IMR-90 (cell line): ENCODE measurements at places on chromosomes 12 and 14.

DNA sequence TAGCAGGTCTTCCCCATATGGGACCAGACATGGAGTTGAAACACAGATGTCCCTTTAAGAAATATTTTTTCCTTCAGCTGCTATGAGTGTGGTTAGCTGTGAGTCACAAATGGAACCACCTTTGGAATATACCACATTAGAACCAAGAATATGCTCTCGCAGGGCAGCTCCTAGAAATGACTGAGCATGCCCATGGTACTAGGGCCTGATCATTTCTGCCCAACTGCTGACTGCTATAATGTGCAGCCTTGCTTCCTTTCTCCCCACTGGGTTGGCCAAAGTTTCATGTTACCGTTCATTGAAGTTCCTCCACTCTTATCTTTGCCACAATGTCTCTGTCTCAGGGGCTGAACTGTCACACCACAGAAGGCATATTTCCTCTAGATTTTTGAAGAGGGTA is 1074.6 kb downstream of the FLRT2 start:
- peak; percentile 61 for DNase-seq

DNA sequence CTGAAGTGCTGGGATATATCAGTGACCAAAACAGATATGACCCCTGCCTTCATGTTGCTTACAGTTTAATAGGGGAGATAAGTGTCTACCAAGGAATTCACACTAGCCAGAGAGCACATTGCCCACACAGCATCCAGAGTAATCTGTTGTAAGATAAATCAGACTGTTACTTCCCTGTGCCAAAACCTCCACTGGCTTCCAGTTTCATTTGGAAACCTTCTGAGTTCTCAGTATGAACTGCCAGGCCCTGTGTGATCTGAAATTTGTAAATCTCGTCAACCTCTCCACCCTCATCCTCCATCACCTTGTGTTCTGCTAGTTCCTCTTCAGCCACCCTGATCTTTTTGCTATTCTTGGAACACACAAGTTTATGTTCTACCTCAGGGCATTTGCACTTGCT is 154.7 kb downstream of the ETV6 start:
- DNase-seq = no peak

DNA sequence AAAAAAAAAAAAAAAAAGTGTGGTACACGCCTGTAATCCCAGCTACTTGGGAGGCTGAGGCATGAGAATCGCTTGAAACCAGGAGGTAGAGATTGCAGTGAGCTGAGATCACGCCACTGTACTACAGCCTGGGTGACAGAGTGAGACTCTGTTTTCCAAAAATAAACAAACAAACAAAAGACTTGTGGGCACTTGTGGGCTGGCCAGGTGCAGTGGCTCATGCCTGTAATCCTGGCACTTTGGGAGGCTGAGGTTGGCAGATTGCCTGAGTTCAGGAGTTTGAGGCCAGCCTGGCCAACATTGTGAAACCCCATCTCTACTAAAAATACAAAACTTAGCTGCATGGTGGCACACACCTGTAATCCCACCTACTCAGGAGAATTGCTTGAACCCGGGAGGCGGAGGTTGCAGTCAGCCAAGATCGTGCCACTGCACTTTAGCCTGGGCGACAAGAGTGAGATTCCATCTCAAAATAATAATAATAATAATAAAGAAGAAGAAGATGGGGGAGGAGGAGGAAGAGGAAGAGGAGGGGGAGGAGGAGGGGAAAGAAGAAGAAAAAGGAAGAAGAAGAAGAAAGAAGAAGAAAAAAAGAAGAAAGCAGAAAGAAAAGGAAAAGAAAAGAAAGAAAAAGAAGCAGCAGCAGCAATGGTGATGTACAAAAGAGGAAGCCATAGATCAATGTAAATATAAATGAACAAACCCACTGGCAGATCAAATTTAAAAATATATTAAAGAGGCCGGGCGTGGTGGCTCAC is 27.9 kb upstream of the CCNT1 start:
- no peak for DNase-seq

GRCh38 chr14:73246387-73247150 is 9.3 kb downstream of the PAPLN start:
- DNase-seq = no peak

- no peak for DNase-seq
Measured at GRCh38 chr14:76640923-76641395, 120.3 kb upstream of the VASH1 start.

DNA sequence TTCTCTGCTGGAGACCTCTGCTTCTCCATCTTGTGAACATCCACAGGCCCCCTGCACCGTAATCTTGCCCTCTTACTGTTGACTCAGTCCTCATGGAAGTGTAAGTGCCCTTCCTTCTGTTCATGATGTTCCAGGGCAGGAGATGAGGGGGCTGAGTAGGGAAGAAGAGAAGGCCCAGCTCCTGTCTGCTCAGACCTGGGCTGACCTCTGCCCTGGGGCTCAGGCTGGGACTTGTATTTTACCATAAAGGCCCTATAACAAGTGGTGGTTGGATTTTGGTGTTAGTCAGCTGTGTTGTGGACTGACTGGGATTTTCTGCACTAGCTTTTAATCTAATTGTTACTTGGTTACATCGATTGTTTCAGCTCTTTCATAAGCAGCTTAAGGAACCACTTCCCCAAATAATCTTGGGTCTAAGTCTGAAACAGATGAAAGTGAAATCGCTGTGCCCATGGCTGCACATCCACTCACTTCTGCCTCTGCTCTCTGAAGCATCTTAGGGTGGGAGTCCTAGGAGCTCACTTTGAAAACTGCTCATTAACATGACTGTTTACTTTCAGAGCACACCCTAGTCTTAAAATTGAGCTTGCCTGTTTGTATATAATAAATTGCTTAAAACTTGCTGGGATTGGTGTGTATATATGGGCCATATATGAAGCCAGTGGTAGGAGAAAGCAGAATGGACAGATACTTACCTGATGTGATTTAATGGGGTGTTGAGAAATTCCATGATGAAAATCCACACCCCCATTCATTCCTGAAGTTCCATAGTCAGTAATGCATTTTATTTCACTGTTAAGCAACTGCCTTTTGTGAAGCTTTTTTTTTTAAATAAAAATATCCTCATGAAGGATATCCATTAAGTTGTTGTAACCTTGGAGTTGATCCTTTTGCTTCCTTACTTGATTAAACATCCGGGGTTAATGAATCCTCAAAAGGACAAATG is 17.7 kb downstream of the C12orf71 start:
- no peak for DNase-seq

DNA sequence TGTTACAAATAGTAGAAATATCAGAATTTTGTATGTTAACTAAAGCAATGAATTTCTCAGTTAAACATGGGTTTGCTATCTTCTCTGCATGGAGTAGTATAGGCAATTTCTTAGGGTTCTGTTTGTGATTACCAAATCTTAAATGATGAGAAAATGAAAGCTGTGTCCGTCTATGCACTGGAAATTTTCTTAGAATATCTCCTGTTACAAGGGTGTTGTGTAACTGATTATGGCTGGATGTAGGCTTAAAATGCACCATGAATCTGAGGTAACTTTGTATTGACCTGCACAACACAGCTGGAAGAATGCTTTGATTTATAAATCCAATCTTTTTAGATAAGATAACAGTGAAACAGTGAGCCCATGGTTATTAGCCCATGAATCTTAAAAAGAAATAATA is 17.8 kb downstream of the TRIP11 start:
- no peak for DNase-seq

- DNase-seq = no peak
Measured at GRCh38 chr12:42259699-42260098, 21.7 kb upstream of the YAF2 start.

DNA sequence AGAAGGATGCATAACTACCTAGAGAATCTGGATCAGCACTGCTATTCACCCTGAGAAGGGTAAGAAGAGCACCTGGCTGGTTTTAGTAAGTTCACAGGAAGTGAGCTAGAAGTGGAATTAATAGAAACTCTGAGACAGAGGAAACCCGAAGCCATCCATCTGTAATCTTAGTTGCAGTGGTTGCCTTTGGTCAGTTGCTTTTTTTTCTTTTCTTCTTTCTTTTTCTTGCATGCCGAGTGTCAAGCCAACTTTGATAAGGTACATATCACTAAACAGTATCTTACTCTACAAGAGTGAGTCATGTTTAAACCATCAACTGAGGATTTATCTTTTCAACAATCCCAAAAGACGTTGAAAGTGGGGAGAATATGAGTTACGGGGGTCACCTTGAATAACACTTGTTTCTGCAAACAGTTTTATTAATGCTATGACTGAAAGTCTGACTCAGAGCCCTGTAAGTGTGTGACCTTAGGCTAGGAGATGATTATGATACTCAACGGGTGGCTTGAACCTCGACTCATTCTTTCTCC is 26.7 kb downstream of the C12orf75 start:
- peak; percentile 67 for DNase-seq

GRCh38 chr12:30440826-30441602 is 254.7 kb downstream of the IPO8 start:
- peak; percentile 27 for DNase-seq

DNA sequence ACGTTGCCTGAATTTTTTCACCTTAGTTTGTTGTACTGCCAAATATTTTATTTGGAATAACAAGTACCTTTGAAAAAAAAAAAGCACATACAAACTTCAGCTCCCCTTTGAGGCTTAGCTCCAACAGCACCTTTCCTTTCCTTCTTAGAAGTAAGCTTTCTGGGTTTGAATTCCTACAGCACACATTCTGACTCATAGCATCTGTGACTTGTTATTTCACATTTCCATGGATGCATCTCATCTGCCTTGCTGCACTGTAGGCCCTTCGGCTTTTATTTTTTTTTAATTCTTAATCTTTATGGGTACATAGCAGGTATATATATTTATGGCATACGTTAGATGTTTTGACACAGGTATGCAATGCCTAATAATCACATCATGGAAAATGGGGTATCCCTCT is 7.2 kb downstream of the LGALS3 start:
- DNase-seq = peak; percentile 79

DNA sequence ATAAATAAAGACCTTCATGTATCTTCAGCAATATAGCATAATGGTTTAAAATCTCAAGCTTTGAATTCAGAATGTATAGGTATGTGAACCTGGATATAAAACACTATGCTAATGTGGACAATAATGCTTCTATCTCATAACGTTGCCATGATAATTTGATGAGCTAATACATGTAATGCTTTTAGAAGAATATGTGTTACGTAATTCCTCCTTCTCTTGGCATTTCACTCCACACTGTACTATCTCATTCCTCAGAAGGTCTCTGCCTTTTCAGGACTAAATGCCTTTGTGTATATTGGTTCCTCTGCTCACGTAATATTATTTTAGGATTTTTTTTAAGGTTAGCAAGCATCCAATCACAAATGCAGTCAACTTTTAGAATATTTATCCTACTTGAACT is 86.5 kb downstream of the FOXA1 start:
- peak; percentile 14 for DNase-seq

DNA sequence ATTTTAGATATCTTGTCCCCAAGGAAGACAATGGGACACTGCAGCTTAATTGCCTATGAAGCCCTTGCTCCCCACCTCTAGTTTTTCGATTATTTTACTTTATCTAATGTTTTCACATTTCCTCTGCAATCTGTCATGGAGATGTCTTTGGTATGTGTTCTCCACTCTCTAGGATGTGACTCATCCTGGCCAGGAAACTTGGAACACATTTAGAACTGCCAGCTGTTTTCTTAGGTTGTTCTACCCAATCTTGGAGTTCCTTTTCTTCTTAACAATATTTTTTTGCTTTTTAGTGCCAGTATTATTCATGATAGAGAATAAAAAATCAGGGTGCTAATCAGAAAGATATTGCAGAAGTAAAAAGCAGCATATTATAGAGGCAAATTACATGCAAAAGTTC is 101.7 kb upstream of the CLEC14A start:
- peak; percentile 92 for DNase-seq

DNA sequence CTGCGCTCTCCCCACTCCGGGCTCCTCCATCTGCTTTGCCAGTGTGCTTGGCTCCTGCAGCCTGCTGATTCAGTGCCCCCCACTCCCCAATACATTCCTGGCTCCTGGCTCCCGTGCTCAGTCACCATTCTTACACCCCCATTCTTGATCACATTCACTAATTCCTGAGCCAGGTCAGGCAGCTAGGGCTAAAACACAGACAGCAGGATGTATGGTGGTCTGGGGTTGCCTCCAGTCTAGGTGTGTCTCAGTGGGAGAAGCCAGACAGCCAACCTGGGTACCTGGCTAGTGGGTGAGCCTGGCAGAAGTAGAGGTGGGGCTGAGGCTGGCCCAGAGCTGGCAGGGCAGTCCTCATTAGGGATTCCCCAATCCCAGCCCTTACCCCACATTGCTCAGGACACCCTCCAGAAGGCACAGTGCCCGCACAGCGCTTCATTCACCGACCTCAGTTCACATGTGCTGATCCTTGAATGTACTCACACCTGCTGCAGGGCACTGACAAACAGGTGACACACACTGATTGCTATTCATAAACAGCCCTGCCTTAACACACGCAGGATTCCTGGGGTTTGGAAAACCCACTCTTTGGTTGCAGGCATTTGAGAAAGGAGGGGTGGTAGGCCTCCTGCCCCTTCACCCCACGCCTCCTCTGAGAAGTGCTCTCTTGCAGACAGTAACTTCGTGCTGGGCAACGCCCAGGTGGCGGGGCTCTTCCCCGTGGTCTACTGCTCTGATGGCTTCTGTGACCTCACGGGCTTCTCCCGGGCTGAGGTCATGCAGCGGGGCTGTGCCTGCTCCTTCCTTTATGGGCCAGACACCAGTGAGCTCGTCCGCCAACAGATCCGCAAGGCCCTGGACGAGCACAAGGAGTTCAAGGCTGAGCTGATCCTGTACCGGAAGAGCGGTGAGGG is 1.7 kb downstream of the KCNH3 start:
- DNase-seq = no peak

DNA sequence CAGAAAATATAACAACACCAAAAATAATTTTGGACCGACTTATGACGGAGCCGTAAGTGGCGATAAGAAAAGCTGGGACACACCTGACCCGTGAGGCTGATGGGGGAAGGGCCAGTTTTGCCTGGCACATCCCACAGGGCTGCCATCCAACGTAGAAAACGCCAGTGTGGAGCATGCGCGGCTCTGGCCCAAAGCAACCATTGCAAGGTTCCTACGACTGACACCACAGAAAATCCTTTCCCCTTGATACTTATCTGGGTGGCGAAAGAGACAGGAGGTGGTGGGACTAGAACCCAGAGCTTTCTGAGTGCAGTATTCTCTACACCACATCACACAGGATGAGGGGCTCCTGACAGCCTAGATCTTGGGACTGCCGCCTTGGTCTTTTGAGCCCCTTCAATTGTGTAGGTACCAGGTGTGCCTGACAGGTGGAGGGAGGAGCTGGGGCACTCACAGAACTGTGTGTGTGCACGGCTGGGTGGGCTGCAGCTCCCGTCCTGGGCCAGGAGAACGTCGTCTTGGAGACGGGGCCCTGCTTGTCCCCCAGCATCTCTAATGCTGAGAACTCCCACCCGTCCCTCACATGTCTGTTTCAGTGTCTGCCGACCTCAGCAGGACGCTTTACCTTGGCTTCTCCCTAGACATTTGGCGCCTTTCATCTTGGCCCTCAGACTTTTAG is 17.4 kb upstream of the CACNA2D4 start:
- DNase-seq = no peak
